ENCODE measurements at places on chromosomes 5 and 9.
A peak's percentile ranks its signal among the peaks of the same experiment; 100 is the strongest.

DNA sequence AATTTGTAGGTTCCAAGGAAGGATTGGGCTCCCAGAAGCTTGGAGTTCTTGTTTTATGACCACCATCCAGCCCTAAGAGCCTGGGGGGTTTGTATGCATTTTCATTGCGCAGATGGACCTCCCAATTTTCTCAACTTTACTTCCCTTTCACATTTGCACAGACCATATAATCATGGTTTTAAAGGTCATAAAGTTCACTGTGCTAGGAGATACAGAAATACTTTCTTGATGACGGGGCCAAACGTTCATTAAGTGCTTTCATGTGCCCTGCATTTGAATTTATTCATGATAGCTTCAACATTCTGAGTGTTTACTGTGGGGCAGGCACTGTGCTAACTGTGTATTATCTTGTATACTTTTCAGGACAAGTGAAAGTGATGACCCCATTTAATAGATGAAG lies 51.5 kb downstream of the WWC1 start:
- no peak for DNase-seq

DNA sequence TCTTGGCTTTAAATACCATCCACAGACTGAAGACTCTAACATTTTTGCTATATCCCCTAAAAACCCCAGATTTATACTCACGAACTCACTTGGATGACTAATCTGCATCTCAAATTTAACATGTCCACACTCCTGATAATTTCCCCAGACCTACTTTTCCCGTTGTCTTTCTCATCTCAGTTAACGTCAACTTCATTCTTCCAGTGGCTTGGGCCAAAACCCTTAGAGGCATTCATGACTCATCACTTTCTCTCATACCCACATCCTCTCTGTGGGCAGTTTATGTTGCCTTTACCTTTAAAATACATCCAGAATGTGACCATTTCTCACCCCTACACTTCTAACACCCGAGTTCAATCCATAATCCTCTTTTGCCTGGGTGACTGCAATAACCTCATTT lies 96.7 kb downstream of the EDIL3 start:
- no peak for DNase-seq

DNA sequence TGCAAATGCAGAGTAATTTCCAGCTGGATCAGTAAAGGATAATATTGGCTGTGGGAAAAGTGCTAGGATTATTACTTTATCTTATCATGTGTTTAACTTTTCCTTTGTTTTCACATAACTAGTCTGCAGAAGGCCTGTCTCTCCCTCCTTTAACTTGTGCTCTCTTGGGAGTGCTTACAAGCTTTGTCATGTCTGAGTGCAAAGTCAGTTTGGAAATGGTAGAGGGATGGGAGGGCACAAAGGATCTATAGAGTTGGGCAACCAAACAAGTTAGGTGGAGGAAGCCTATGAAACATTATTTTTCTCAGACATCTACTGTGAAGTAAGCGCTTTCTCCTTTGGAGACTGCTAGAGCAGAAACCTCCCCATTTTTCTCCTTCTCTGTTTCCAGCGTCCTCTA lies 308.8 kb downstream of the ARHGAP26 start:
- no peak for DNase-seq

- no peak for DNase-seq
These were observed 81.1 kb downstream of the BOD1 start for GRCh38 chr5:173535166-173535975.

GRCh38 chr5:122600924-122601323 lies 174.0 kb upstream of the SNX2 start:
- DNase-seq: no peak

GRCh38 chr9:127033061-127033460 lies 89.4 kb downstream of the ANGPTL2 start:
- peak; percentile 49 for DNase-seq

DNA sequence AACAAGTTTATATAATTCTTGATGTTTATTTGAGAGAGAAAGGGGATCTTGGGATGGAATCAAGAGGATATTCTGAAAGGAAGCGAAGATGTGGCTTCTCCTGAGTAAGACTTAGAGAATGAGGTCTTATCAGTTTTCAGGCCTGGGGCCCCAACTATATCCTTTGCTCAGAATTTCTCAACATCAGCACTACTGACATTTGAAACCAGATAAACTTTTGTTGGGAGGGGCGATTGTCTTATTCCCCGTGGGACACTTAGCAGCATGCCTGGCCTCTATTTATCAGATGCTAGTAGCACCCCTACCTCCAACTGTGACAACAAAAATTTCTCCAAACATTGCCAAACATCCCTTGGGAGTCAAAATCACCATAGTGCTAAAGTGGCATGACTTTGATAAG lies 567.7 kb downstream of the MAT2B start:
- DNase-seq: no peak
